ENCODE measurements at places on chromosomes 5 and 9. TPM values are rescaled to one million over a fixed set of nuclear protein-coding genes. Genes with fewer than 3 reads are reported as not detected.

GRCh38 chr5:107129051-107129450 lies 541.7 kb downstream of the EFNA5 start:
- no peak for DNase-seq

GRCh38 chr5:147805030-147805454 lies 22.5 kb upstream of the JAKMIP2 start:
- no peak for DNase-seq

DNA sequence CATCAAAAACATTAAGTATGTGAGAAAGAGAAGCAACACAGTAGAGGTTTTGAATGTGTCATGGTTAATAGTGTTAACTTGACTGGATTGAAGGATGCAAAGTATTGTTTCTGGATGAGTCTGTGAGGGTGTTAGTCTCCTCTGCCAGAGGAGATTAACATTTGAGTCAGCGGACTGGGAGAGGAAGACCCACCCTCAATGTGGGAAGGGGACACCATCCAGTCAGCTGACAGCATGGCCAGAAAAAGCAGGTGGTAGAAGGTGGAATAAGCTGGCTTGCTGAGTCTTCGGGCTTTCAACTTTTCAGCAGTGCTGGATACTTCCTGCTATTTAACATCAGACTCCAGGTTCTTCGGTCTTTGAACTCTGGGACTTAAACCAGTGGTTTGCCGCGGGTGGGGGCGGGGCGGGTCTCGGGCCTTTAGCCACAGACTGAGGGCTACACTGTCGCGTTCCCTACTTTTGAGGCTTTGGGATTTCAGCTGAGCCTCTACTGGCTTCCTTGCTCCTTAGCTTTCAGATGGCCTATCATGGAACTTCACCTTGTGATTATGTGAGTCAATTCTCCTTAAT lies 309.9 kb upstream of the ST8SIA4 start:
- no peak for DNase-seq

DNA sequence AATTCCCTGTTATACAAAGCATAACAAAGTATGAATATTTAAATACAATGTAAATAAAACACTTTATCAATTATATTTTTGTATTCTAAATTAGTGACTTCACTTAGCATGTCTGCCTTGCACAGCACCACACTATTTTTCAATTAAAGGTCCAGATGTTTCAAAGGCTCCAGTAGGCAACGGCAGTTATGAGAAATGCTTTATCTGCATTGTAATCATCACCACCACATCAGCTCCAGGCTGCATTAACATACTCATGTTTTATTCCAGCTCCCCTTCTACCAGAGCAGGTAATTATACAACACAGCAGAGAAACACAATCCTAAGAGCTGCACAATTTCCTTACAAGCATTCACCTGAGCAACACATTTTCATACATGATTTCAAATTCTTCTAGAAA lies 102.8 kb downstream of the MAPKAP1 start:
- DNase-seq = no peak

KIF4B gene
- not detected for polyA plus RNA-seq

NR5A1 gene
- polyA plus RNA-seq = not detected

ADGRV1 gene
- polyA plus RNA-seq = not detected
